ENCODE measurements at places on chromosomes 16 and 17. TPM values are rescaled to one million over a fixed set of nuclear protein-coding genes. Genes with fewer than 3 reads are reported as not detected.

ZPBP2 gene
- not detected for total RNA-seq

TMEM132E gene
- total RNA-seq: not detected

KCNJ16 gene
- total RNA-seq: 0.21 TPM

MYOCD gene
- total RNA-seq: 0.49 TPM

NPIPA2 gene
- total RNA-seq: 1.1 TPM

Data from A549 treated with GW870086 at 1 μM for 4 hours (cell line).